HFFc6 (cell line): ENCODE measurements at places on chromosomes 2 and 18. TPM values are rescaled to one million over a fixed set of nuclear protein-coding genes. Genes with fewer than 3 reads are reported as not detected.

Gene ALPG
- not detected in 2 replicates for total RNA-seq

DNA sequence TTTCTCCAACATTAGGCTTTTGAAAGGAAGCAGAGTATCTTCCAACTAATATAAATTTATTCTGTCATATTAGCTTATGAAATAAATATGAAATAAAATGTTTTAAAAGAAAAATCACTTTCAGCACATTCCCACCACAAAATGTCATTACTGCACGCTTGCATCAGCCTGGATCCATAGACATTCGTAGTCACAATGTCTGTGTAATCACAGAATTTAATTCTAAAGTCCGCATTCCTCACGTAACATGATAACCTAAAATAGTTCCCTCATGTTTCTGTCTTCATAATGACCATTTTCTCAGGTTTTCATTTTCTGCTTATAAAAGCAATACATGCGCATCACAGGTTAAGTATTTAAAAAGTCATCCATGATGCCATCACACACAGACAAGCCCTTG, 47.1 kb downstream of the HDAC4 start:
- no peak for DNase-seq

DNA sequence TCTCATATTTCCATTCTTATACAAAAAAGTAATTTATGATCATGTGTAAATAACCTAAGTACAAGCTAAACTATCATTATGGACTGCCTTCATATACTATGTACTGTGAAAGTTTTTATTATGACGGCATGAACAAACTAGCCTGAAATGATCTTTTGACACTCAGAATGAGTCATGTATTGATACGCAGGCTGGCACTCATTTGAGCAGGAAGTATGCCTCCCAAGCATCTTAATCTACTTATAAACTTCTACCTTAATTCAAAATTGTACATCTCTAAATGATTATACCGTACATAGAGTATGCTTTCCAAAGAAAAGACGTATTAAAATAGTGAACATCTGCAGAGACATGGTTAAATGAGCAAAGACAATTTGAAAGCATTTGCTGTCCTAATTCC, 207.1 kb upstream of the SPOPL start:
- DNase-seq: no peak

DNA sequence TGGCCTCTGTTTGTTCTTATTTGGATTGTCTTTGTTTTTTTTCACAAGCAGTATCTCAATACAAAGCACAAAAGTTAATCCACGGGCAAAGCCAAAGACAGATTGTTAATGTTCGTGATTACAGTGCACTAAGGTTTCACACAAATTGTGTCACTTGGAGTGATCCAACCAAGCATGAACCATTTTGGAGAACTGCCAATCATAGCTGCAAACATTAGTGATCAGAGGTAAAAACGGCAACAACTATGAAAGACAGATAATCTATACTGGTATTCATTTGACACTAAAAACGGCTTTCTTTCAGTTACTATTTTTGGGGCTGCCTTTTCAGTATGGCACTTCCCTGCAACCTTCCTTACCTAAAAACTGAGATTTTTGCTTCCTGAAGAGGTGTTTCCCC, 213.1 kb upstream of the GULP1 start:
- no peak for DNase-seq

DNA sequence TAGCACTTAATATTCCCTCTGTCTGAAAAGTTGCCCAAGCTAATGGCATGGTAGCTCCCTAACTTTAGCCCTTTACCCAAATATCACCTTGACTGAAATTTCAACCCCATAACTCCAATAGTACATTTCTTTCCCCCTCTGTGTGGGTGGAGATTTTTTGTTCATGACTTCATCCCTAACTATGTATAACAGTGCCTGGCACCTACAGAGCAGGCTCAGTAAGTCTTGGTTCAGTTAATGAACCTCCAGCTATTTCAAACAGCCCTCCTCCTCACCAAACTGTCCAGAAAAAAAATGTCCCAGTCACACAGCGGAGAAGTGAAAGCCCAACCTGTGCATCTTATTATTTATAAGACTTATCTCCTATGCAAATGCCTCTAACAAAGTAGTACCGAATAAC, 18.6 kb downstream of the BUB1 start:
- DNase-seq: no peak
